Spleen (tissue), 13 donors: ENCODE measurements at places on chromosomes 11 and 22. TPM values are rescaled to one million over a fixed set of nuclear protein-coding genes. Genes with fewer than 3 reads are reported as not detected.

- no peaks in the 10 kb centered on the region for H3K4me1 ChIP-seq
- H3K27me3 ChIP-seq = no peaks in the 10 kb centered on the region
- no peak overlapping the region for H3K27ac ChIP-seq
- H3K4me3 ChIP-seq = no peak overlapping the region
- H3K36me3 ChIP-seq = peaks cover 21% of the 10 kb centered on the region
- DNase-seq = no peak
These were observed 159.6 kb downstream of the SWAP70 start for GRCh38 chr11:9823439-9823838.

DNA sequence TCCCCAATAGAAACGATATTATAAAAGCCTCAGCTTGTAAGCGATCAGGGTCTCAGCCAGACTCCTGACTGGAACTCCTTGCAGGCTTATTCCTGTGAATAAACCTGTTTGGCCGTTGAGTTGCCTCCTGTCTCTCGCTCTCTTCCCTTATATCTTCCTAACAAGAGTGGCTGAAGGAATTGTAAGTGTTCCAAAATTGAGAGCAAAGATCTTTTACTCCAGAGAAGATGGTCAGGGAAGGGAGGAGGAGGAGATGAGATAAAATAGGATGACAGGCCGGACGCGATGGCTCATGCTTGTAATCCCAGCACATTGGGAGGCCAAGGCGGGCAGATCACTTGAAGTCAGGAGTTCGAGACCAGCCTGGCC is 1.2 kb upstream of the SLC37A4 start:
- H3K27ac ChIP-seq = no peak overlapping the region
- peaks cover 35% of the 10 kb centered on the region for H3K4me1 ChIP-seq
- no peaks in the 10 kb centered on the region for H3K27me3 ChIP-seq

GRCh38 chr11:12291766-12292165 is 85.6 kb upstream of the PARVA start:
- no peak overlapping the region for H3K27ac ChIP-seq
- peaks cover 17% of the 10 kb centered on the region for H3K4me1 ChIP-seq
- no peak overlapping the region for H3K4me3 ChIP-seq
- no peak for DNase-seq

Gene STIM1
- total RNA-seq = 55.4 TPM

GRCh38 chr11:115080923-115081680 is 402.8 kb downstream of the NXPE2 start:
- H3K27ac ChIP-seq = no peak overlapping the region
- no peak for DNase-seq
- H3K4me3 ChIP-seq = no peak overlapping the region
- no peaks in the 10 kb centered on the region for H3K36me3 ChIP-seq
- no peaks in the 10 kb centered on the region for H3K27me3 ChIP-seq

- DNase-seq = no peak
- H3K27ac ChIP-seq = no peak overlapping the region
- no peaks in the 10 kb centered on the region for H3K27me3 ChIP-seq
- no peak overlapping the region for H3K4me3 ChIP-seq
These were observed 88.4 kb upstream of the SLC22A12 start for GRCh38 chr11:64502634-64503033.

DNA sequence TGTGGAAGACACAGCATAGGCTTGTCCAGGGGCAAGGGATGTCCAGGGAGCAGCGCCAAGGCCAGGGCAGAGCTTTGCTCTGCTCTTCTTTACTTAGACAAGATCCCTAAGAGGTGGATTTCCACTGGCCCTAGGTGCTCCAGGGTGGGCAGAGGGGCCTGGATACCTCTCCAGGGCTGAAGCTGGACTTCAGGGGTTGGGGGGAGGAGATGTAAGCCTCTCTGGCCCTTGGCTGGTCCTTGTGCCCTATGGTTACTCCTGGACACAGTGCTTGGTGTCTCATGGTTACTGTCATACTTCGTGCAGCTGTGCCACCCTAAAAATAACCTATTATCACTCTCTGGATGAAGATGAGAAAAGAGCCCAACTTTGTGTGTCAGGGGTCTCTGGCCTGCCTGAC is 12.9 kb upstream of the KCNJ11 start:
- no peaks in the 10 kb centered on the region for H3K36me3 ChIP-seq
- no peak for DNase-seq
- no peak overlapping the region for H3K27ac ChIP-seq
- H3K4me1 ChIP-seq = peaks cover 4% of the 10 kb centered on the region
- H3K4me3 ChIP-seq = no peak overlapping the region

- H3K27me3 ChIP-seq = no peaks in the 10 kb centered on the region
- H3K27ac ChIP-seq = no peak overlapping the region
- H3K36me3 ChIP-seq = no peaks in the 10 kb centered on the region
These were observed 180.2 kb downstream of the CHST1 start for GRCh38 chr11:45485070-45485707.

Gene SMTNL1
- total RNA-seq = not detected

- no peak overlapping the region for H3K4me3 ChIP-seq
- DNase-seq = no peak
- H3K27me3 ChIP-seq = no peaks in the 10 kb centered on the region
- no peak overlapping the region for H3K27ac ChIP-seq
- H3K4me1 ChIP-seq = no peaks in the 10 kb centered on the region
These were observed 346.6 kb upstream of the CCDC179 start for GRCh38 chr11:23206741-23207336.
